IMR-90 (cell line): ENCODE measurements at places on chromosomes 7 and 10. TPM values are rescaled to one million over a fixed set of nuclear protein-coding genes. Genes with fewer than 3 reads are reported as not detected.

PRTFDC1 gene
- 17.9 and 24.2 TPM in 2 replicates for total RNA-seq

UCN3 gene
- total RNA-seq, result not detected in 2 replicates

TMEM139 gene
- total RNA-seq, result not detected in 2 replicates

UPK3B gene
- total RNA-seq, result not detected in 2 replicates

TRDMT1 gene
- total RNA-seq, result 4.7 and 6.7 TPM in 2 replicates

IGF2BP3 gene
- 59.3 and 94.2 TPM in 2 replicates for total RNA-seq

ASB15 gene
- total RNA-seq, result not detected in 2 replicates

USP54 gene
- 7.9 and 8.9 TPM in 2 replicates for total RNA-seq

PSTK gene
- total RNA-seq, result 4.1 and 4.7 TPM in 2 replicates

TAS2R4 gene
- total RNA-seq, result 0.18 and 0.28 TPM in 2 replicates

SLC13A1 gene
- total RNA-seq, result not detected in 2 replicates

TRIM50 gene
- not detected in 2 replicates for total RNA-seq

FBXO24 gene
- 0.28 and 0.54 TPM in 2 replicates for total RNA-seq

ZPBP gene
- not detected in 2 replicates for total RNA-seq

EPDR1 gene
- under 0.01 TPM in 1 of 2 replicates, not detected in the other for total RNA-seq

ELMO1 gene
- not detected in 2 replicates for total RNA-seq

HPSE2 gene
- total RNA-seq, result not detected in 2 replicates

CTTNBP2 gene
- total RNA-seq, result 11.3 and 11.4 TPM in 2 replicates

SLC18A2 gene
- total RNA-seq, result not detected in 2 replicates

MMRN2 gene
- 0.56 and 1.8 TPM in 2 replicates for total RNA-seq

NUTM2E gene
- not detected in 2 replicates for total RNA-seq

CALML5 gene
- total RNA-seq, result not detected in 2 replicates

CARD11 gene
- total RNA-seq, result 0.18 and 0.28 TPM in 2 replicates

IFIT1 gene
- total RNA-seq, result 6.8 and 7.5 TPM in 2 replicates

NKX1-2 gene
- total RNA-seq, result not detected in 2 replicates

ACTL6B gene
- not detected in 2 replicates for total RNA-seq
